Cerebellar nuclear complex (tissue), 1 donor: ENCODE measurements at places on chromosomes 11 and 22.

GRCh38 chr11:123194337-123195187, 486 bp downstream of the CLMP start:
- no peak for DNase-seq

GRCh38 chr22:42991010-42991651, 23.8 kb downstream of the PACSIN2 start:
- no peak for DNase-seq

DNA sequence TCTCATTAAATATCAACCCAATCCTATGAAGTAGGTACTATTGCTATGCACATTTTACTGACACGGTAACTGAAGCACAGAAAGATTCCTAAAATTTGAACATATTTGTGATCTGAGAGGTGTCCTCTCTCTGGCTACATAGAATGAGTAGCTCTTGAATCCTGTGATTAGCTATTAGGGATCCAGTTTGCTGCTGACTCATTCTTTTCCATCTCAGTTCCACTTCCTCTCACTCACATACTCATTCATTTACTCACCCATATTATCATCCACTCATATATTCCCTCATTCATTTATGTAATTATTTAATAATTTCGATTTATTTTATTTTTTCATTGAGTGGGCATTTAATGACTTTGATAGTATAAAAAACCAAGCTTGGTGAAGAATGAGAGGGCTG, 42.7 kb downstream of the OR5B17 start:
- DNase-seq, result no peak

GRCh38 chr11:69437876-69438205, 43.6 kb upstream of the LINC01488 start:
- DNase-seq, result no peak

- DNase-seq, result no peak
Measured at GRCh38 chr11:77249427-77249826, 52.1 kb downstream of the GDPD4 start.

- DNase-seq, result no peak
Measured at GRCh38 chr11:128807909-128808308, 59.2 kb downstream of the KCNJ1 start.

GRCh38 chr11:15972838-15973237, 383.5 kb downstream of the SOX6 start:
- no peak for DNase-seq

- DNase-seq, result no peak
Measured at GRCh38 chr11:130141561-130142341, 17.8 kb upstream of the ST14 start.

DNA sequence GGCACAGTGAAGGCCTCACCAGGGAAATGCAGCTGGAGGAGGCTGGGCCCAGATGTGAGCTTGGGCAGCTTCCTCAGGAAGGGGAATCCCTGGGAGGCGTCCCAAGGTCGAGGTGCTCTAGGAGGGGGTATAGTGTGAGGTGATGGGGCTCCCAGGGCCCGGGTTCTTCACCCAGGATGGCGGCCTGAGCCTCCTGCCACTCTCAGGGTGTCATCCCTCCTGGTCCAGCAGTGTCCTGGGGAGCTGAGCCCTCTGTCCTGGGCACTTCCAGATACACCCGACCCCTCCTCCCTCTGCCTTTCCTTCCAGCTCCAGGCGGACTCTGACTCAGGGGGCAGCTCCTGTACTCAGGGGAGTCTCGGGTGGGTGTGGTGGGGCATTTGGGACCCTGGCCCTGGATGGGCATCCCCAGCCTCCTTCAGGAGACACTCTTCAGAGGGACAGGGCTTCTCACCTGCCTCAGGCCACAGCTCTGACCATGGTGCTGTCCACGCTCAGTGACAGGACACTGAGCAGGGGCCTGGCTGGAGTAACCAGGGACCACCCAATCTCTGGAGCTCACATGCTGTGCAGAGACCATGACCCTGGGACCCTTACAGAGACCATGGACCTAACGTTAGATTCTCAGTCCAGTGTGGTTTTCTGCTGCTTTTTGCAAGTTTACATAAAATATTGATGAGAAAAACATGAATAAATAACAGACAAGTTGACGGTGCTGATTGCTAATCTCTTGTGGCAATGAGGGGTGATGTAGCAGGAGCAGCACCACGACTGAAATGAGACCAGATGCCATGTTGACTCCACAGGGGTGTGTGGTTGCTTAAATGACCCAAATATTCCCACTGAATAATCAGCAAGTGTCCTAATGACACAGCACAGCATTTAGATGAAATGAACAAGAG, 101.9 kb downstream of the GGTLC2 start:
- DNase-seq, result no peak

DNA sequence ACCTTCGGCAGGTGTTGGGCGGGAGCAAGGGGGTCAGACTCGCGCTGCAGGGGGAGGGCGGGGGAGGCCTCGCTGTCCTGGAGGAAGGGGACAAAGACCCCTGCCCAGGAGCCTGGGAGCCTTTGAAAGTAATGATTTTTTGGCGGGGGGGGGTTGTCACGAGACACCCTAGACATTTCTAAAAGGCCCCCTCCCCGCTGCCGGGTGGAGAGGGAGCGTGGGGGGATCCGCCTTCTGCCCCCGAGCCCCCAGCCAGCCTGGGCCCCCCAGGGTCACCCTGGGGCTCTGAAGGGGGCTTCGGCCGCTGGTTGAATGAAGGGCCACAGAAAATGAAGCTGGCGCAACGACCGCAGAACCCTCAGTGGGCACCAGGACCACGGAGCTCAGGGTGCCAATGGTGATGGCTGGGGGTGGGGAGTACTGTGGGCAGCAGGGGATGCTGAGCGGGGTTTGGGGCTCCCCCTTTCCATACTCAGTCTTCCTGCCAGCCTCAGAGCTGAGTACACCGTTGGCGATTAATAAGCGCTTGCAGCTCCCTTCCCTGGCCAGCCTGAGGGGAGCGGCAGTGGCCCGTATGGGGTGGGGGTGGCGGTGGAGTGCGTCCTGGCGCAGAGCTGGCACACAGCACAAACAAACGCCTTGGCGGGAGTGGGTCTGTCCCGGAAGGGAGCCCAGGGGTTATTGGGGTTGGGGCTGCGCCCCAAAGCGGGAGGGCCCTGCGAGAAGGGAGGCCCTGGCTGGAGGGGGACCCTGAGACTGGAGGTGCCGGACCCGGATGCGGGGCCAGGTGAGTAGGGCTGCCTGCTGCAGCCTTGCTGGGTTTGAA, 1.2 kb upstream of the DUSP8 start:
- DNase-seq, result no peak

DNA sequence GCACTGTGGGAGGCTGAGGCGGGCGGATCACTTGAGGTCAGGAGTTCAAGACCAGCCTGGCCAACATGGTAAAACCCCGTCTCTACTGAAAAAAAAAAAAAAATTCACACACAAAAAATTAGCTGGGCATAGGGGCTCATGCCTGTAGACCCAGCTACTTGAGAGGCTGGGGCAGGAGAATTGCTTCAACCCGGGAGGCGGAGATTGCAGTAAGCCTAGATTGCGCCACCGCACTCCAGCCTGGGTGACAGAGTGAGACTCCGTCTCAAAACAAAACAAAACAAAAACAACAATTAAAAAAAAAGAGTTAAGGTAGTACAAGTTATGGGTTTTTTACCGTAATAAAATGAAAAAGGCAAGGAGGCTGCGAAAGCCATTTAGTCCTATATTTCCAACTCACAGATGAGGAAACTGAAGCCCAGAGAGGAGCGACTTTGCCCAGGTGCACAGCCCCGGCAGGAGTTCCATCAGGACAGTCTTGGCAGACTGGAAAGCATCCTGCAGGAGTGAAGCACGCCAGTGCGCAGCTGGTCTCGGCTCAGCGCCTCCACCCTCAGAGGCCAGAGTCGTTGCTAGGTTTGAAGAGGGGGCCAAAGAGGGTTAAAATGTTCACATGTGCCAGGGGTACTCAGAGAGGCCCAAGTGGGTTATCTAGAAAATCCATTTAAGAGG, 3.8 kb upstream of the FADS3 start:
- no peak for DNase-seq

GRCh38 chr11:107844041-107844440, 14.5 kb downstream of the SLC35F2 start:
- DNase-seq, result no peak

DNA sequence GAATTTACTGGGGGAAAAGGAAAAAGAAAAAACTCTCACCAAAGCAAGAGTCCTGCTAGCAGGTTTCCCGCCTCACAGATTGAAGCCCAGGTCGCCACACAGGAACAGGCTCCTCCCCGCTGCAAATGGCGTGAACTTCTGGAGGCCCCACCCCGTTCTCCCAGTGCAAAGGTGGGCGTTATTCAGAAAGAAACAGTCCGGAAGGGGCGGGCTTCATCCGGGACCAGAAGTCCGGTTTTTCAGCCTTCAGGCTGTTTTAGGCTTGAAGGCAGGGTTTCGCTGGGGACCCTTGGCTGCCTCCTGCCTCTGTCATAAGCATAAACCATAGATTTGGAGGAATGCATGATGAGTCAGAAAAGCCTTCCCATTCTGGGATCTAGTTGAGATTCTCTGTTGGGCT, 148.3 kb upstream of the POU2AF2 start:
- DNase-seq, result no peak

- DNase-seq, result no peak
Measured at GRCh38 chr11:14873632-14874031, 18.4 kb downstream of the CYP2R1 start.

- DNase-seq, result no peak
Measured at GRCh38 chr22:19002684-19003038, 66.6 kb upstream of the PRODH start.

- no peak for DNase-seq
Measured at GRCh38 chr22:36874736-36875135, 13.9 kb downstream of the NCF4 start.

DNA sequence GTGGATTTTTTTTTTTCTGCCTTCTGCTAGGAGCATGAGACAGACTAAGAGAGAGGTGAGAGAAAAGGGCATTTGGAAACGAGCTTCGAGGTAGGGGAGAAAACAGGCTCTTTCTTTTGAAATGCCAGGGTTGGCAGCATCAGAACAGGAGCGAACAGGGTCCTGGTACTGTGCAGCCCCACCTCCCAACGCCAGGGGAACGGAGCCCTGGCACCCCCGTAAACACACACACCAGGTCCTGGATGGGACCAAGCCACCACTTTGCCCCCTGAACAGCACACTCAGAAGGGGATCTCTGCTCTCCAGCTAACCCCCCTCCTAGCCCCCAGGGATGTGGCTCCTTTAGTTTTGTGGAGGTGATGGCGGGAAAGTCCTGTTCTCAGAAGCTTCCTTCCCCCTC, 127.1 kb downstream of the CTTN start:
- no peak for DNase-seq

DNA sequence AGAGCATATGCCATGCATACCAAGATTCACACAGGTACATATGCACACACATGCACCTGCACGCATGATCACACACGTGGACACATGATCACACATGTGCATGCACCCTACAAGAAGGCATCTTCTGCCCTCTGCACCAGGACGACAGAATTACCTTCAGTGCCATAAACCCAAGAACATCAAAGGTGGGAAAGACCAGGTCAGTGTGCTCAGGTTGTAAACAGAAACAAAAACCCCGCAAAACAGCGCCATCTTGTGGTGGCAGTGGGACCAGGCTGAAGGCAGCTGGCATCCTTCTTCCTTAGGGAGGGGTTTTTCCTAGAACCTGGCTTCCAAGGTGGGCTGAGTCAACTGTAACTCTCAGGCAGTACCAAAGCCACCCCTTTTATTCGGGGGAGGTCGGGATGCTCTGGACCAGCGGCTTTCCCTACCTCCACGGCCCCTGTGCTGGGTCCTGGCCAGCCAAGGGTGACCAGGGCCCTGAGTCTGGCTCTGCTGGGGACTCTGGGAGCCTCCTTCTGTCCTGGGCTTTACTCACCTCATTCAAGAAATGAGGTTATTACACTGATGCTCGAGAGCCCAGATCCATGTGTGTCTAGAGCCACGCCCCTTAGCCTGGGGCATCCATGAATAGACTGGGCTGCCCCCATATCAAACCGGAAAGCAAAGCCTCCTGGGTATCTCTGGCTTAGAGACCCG, 69.4 kb upstream of the FGF3 start:
- DNase-seq, result peak; percentile 15

GRCh38 chr11:17238377-17238776, 30.6 kb upstream of the PIK3C2A start:
- no peak for DNase-seq

- DNase-seq, result no peak
Measured at GRCh38 chr22:20408891-20409290, 14.9 kb downstream of the ZNF74 start.

DNA sequence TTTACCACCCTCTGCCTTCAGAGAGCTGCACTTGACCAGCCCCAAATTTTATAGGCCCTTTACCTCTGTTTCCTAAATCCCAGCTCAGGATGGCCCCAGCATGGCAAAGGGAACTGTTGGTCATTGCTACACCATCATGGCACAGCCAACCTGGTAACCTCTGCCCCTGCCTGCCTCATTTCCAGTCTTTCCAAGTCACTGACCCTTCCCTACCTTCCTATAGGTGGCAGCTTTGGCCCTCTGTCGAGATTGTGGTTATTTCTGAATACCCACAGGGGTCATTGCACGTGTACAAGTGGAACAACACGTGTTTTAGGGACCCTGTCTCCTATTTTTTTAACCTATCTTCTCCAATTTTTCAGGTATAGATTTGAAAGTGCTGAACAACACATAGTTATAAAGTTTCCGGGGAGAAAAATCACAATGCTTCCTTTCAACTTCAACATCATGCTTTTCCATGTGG, 2.8 kb downstream of the GALNT18 start:
- DNase-seq, result no peak

DNA sequence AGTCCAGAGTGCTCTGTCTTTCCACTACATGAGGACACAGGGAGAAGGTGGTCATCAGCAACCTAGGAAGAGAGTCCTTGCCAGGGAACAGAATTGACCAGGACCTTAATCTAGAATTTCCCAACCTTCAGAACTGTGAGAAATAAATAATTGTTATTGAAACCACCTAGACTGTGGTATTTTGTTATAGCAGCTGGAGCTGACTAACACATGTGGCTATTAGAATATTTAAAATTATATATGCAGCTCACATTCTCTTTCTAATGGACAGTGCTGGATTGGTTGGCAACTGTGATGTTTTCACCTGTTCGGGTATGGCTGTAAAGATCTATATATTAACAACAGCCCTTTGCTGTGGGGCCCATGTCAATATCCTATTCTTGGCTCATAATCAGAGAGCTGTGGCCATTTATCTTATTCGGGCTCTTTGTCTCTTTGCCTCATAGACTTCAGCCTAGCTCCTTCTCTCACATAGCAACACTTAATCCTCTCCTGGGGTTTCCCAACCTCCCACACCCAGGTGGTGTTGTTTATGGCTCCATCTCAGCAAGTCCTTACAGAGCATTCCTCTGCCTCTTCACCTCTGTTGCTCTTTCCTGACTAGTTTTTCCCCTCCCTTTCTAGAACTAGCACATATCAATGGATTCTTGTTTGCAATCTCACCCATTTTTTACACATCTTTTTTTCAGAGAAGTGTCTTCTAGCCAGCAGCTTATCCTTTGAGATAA, 46.4 kb upstream of the AMOTL1 start:
- no peak for DNase-seq

- DNase-seq, result no peak
Measured at GRCh38 chr11:127733552-127733951, 733.0 kb upstream of the KIRREL3 start.
